ENCODE measurements at places on chromosomes 4 and X. TPM values are rescaled to one million over a fixed set of nuclear protein-coding genes. Genes with fewer than 3 reads are reported as not detected.

- DNase-seq: no peak
Measured at GRCh38 chrX:110734271-110734670, 61.3 kb downstream of the CHRDL1 start.

GRCh38 chr4:35939751-35940150 lies 304.6 kb downstream of the ARAP2 start:
- DNase-seq: no peak

The FAM9C gene
- total RNA-seq: not detected

The SLC6A14 gene
- not detected for total RNA-seq

GRCh38 chr4:86586626-86587380 lies 7.3 kb upstream of the PTPN13 start:
- DNase-seq: no peak

DNA sequence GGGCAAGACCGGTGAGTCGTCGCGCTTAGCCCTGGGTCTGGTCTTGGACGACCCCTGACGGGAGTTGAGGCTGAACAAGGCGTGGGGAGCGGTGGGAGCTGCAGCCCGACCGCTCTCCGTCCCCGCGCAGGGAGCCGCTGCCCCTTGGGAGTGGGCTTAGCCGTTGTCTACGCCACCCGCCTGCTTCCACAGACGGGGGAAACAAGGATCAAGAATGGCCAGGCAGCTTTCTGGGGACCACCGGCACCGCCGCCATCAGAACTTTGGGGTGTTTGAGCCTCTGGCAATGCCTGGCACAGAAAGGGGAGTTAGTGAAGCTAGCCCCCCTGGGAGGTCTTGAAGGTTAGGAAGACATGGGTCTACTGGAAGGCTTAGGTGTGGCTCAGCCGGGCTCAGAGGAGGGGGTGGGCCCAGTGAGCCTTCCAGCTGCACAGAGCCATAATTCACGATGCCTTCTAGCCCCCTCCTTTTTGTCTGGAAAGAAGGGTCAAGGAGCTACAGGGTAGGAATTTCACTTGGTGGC lies 583 bp downstream of the RASL11B start:
- no peak for DNase-seq

The CDKL2 gene
- 26.2 TPM for total RNA-seq

DNA sequence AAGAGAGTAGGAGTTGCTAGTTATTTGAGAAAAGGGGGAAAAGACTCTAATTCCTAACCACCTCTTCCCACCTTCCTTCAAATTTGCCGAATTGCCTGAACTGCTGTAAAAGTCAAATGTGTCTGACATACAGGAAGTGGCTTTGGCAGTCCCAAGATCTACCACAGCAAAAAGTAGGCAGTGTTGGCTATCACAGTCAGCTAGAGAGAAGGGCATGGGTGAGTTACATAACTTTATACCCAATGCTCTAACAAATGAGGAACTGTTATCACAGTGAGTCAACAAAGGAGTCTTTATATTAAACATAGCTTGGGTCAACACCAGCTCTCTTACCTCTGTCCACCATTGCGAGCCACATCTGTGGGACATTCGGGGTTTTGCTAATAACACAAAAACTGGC lies 2.4 kb upstream of the MBNL3 start:
- no peak for DNase-seq

GRCh38 chr4:118276580-118276979 lies 76.2 kb downstream of the PRSS12 start:
- DNase-seq: no peak

DNA sequence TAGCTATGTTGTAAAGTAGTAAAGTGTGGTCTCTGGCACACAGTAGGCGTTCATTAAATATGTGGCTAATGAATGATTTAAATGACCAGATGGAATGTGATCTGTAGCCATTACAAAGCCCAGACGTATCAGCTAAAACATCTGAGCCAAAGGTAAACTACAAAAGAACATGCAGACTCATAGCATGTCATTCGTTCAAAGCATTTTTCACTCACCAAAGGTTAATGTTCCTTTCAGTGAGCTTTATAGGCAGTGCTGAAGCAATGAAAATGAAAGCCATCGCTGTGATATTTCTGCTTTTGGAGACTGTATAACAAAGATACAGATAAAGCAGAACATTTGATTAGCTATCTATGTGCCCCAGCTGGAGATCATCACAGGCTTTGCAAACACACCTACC lies 50.5 kb downstream of the F9 start:
- DNase-seq: no peak

GRCh38 chrX:153645151-153645550 lies 1.9 kb upstream of the DUSP9 start:
- DNase-seq: no peak

The FRAS1 gene
- 20.9 TPM for total RNA-seq

The CT45A2 gene
- total RNA-seq: not detected

DNA sequence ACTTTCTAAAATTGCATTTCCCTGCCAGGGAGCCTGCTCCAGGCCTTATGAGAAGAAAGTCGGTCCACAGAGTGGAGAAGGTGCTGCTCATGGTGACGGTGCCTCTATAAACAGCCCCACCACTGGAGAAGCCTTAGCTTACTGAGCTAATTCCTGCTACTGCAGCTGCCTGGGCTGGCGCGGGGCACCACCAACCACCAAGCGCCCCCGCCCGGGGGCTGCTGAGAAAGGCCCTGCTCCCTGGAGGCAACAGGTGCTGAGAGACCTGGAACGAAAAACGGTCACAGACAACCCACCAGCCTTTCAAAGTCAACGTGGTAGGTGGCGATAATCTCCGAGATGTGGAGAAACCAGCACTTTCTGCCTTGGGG lies 2.9 kb downstream of the HCFC1 start:
- DNase-seq: no peak

- no peak for DNase-seq
Measured at GRCh38 chr4:6641164-6641970, 882 bp downstream of the MRFAP1 start.

The EMCN gene
- 6.9 TPM for total RNA-seq

The RBMX2 gene
- 20.7 TPM for total RNA-seq

- DNase-seq: no peak
Measured at GRCh38 chr4:40195182-40196177, 1.4 kb upstream of the RHOH start.

GRCh38 chr4:93480452-93480851 lies 348.1 kb upstream of the ATOH1 start:
- DNase-seq: no peak

The ALPK1 gene
- total RNA-seq: 5.9 TPM

- no peak for DNase-seq
Measured at GRCh38 chrX:31656013-31656412, 584.2 kb upstream of the FTHL17 start.

DNA sequence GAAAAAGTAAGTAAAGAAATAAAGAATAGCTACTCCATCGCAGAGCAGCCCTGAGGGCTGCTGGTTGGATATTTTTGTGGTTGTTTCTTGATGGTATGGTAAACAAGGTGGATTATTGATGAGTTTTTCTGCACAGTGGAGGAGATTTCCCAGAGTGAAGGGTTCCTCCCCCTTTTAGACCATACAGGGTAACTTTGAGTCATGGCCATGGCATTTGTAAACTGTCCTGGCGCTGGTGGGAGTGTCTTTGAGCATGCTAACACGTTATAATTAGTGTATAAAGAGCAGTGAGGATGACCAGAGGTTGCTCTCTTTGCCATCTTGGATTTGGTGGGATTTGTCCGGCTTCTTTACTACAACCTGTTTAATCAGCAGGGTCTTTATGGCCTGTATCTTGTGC lies 128.2 kb downstream of the ASMT start:
- no peak for DNase-seq

DNA sequence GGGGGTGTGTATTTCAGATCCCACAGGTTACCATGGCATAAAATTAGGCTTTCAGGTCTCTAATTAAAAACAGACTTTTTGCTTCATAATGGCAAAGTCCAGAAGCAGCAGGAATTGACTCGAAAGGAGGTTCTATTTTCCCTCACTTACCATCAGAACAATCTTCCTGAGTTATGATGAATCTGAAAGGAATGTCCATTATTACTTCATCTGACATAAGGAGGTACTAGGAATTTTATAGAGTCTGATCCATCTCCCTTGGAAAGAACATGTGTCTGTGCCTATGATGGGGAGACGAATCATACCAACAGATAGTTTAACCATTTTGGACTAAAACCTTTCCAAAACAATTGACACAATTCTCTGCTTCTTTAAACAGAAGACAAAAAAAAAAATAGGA lies 206.3 kb upstream of the FGF13 start:
- no peak for DNase-seq

- DNase-seq: no peak
Measured at GRCh38 chr4:183657564-183657963, 1.4 kb downstream of the RWDD4 start.

DNA sequence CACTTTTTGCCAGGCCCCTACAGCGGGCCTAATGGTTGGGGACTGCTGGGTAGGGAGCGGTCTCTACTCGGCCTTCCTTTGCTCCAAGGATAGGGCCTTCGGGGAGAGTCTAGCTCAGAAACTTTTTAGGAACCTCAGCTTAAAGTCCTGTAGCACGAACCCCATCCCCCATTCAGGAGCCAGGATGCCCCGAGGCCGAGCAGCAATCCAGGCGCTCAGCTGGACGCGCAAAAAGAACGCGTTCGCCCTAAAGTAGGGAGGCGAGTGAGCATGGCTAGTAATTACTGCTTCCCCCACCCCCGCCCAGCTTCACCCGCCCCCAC lies 9.7 kb downstream of the POU4F2 start:
- DNase-seq: no peak

The BCORL1 gene
- total RNA-seq: 12.9 TPM

- no peak for DNase-seq
Measured at GRCh38 chr4:147311956-147312355, 168.9 kb upstream of the EDNRA start.

The CT45A3 gene
- not detected for total RNA-seq

The SLIT2 gene
- total RNA-seq: 58.1 TPM

DNA sequence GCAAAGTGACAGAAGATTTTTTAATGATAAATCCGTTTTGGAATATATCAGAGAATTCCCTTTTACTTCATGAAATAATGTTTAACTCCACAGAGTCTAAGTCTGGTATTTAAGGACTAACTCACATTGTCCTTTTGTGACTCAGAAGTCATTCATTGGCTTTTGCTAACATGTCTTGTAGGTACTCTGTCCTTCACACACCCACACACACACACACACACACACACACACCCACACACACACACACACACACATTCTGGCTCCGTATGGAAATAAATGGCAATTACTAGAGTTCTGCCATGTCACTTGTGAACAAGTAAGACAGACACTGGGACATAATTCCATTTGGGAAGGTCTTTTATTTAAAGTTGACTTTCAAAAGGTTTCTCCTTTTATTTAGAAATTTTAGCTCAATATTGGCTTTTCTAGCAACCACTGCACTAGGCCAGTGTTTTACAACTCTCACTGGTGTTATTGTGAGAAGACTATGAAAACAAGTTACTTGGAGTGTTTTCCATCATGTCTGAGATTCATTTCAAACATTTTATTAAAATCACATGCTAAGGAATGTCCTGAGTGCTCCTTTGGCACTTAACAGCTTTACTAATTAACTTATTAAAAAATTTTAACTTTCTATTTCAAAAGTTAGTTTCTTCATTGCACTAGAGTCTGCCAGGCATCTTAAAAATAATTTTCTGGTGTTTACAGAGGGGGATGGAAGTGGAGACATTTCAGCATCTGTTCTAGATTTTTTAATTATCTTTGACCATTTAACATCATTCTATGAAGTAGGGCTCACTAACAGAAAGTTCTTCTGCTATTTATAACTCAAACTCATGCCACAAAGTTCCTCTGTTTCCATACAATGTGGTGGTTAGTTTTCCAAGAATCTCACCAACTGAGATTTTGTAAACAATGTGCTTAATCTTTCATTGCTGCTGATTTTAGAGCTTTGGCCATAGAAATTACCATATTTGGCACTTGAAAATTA lies 240.3 kb upstream of the GPC4 start:
- DNase-seq: no peak

The PRRG3 gene
- total RNA-seq: 25.1 TPM

The ADH7 gene
- not detected for total RNA-seq

GRCh38 chr4:121056066-121056465 lies 16.3 kb downstream of the NDNF start:
- no peak for DNase-seq

DNA sequence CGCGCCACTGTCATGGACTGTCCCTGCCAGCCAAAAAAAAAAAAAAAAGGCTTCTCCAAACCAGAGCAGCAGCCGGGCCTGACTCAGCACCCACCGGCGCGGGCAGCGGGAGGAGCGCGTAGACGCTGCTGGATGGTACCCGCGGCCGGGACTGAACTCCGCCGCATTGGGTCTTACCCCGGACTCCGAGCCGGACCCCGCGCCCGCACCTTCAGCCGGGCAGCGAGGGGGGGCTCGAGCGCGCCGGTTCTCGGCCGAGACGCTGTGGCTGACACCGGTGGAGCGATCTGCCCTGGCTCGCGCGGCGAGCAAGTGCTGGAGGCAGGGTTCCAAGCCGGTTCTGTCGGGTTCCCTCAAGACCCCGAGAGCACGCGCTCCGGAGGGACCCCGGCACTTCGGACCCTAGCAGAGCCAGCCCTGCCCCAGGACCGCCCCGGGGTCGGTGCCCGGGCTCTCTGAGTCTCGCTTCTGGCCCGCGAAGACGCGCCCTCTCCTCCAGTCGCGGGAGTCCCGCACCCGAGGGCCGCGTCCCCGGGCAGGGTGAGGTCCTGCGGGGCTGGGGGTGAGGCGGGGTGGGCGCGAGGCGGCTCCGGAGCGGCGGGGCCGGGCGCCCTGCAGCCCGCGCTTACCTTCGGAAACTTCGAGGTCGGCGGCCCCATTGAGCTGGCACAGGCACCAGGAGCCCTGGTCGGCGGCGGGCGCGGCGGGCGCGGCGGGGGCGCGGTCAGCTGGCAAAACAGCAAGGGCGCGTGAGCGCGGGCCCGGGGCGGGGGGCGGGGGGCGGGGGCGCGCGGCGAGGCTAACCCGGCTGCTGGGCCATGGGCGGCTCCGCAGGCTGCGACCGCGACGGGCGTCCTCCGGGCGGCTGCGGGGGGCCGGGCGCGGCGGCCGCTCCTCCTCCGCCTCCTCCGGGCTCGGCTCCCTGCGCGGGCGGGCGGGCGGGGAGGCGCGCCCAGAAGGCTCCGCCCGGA lies 11.8 kb upstream of the MAN2B2 start:
- no peak for DNase-seq

DNA sequence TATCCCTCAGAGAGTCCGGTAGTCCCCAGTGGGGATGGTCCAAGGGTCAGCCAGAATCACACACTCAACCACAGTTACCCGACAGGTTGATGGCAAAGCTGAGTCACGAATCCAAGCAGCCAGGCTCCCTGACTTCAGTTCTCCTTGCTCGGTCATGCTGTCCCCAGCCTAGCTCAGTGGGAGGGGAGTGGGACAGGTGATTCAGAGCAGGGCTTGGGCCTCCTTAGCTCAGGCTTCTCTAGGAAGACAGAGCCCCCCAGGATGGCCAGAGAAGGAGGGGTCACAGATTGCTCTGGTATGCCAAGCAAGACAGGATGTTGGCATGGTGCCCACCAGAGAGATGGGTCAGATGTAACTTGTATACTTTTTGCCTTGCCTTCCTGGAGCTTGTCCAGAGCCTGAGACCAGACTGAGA lies 66.5 kb downstream of the EFNB1 start:
- DNase-seq: no peak

The UNC5C gene
- 44.8 TPM for total RNA-seq

The TRIM61 gene
- total RNA-seq: 0.38 TPM

The GAGE1 gene
- not detected for total RNA-seq

Measured in dorsolateral prefrontal cortex (tissue), 122 donors.